ENCODE measurements at places on chromosomes 2 and 18. TPM values are rescaled to one million over a fixed set of nuclear protein-coding genes. Genes with fewer than 3 reads are reported as not detected.

The GEN1 gene
- 16.6 TPM for total RNA-seq

The VPS54 gene
- 43.2 TPM for total RNA-seq

The VWA3B gene
- 1.3 TPM for total RNA-seq

The RTTN gene
- 90.8 TPM for total RNA-seq

The BOLL gene
- not detected for total RNA-seq

The TMSB10 gene
- 2,077 TPM for total RNA-seq

The MFSD2B gene
- total RNA-seq: 0.63 TPM

The RSAD2 gene
- 5.9 TPM for total RNA-seq

The PROKR1 gene
- total RNA-seq: 2.8 TPM

The SLC9A4 gene
- total RNA-seq: 0.63 TPM

The CPLX4 gene
- total RNA-seq: not detected

The MYOM1 gene
- total RNA-seq: 2.2 TPM

The TLX2 gene
- not detected for total RNA-seq

The SERPINB11 gene
- not detected for total RNA-seq

The NLRC4 gene
- 0.31 TPM for total RNA-seq

The UGT1A3 gene
- total RNA-seq: not detected

The SNX17 gene
- 57.0 TPM for total RNA-seq

The UGT1A7 gene
- total RNA-seq: not detected

The FKBP7 gene
- total RNA-seq: 12.5 TPM

The MERTK gene
- total RNA-seq: 5.9 TPM

The UGT1A4 gene
- total RNA-seq: not detected

The ASB3 gene
- 117 TPM for total RNA-seq

The IL18RAP gene
- not detected for total RNA-seq

The HOXD9 gene
- total RNA-seq: not detected

The ANKRD36B gene
- total RNA-seq: 604 TPM

The HTR2B gene
- 0.31 TPM for total RNA-seq

The FOXD4L1 gene
- 0.63 TPM for total RNA-seq

The LIMS2 gene
- 2.5 TPM for total RNA-seq

The ICOS gene
- total RNA-seq: not detected

The ARPC2 gene
- 153 TPM for total RNA-seq

The GPR45 gene
- total RNA-seq: 0.94 TPM

The GYPC gene
- total RNA-seq: 8.5 TPM

The UBXN2A gene
- total RNA-seq: 33.5 TPM

The FSIP2 gene
- 11.0 TPM for total RNA-seq

The CUL3 gene
- total RNA-seq: 145 TPM

The SFT2D3 gene
- total RNA-seq: 8.8 TPM

The TUBA4B gene
- total RNA-seq: not detected

The SNED1 gene
- 5.6 TPM for total RNA-seq

The CACNB4 gene
- 132 TPM for total RNA-seq

The TRIM43B gene
- not detected for total RNA-seq

The SLC25A12 gene
- total RNA-seq: 91.1 TPM

The POTEJ gene
- not detected for total RNA-seq

The FSHR gene
- not detected for total RNA-seq

The APCDD1 gene
- 18.8 TPM for total RNA-seq

The LAPTM4A gene
- 57.0 TPM for total RNA-seq
